DMS79 treated with DMSO at 0.1 percent for 48 hours (cell line): ENCODE measurements at places on chromosomes 6 and 20.
A peak's percentile ranks its signal among the peaks of the same experiment; 100 is the strongest.

DNA sequence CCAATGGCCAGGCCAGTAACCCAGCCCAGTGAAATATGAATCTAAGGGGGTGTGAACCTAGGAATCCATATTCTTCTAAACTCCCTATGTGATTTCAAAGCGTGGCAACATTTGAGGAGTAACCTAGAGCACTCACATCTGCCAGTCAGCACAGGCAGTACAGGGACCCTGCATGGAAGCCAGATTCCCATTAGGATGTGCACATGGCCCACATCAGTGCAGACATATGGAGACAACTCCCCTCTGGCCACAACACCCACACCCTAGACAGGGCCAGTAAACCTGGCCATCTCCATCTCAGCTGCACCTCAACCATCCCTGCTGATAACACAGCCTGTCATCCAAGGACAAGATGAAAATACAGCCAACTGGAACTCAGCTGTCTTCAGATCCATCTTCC lies 56.5 kb downstream of the KIF16B start:
- DNase-seq: no peak

GRCh38 chr6:119276211-119276610 lies 73.3 kb downstream of the MAN1A1 start:
- DNase-seq: no peak

DNA sequence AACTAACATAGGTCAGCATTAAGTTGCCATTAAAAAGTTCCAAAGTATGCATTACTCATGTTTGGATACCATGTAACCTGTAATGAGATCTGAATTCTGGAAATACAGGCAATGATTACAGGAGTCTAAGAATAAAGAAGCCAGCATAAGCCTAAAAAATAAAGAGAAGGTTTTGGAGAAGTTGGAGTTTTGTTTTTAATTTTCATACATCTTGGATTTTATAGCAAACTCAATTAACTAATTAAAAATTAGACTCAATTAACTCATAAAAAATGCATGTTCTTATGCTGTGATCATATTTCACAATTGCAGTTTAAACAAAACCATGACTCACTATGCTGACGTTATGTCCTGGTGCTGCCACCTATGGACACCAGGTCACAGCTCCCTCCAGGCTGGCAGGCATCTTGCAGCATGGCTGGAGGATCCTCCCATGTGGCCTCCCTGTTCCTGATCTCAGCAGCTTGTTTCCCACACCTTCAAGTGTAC lies 648.8 kb upstream of the AGPAT4 start:
- no peak for DNase-seq

GRCh38 chr6:134238960-134239795 lies 78.7 kb downstream of the SGK1 start:
- DNase-seq: no peak

- no peak for DNase-seq
These were observed 69.0 kb downstream of the TCP11 start for GRCh38 chr6:35072051-35072697.

DNA sequence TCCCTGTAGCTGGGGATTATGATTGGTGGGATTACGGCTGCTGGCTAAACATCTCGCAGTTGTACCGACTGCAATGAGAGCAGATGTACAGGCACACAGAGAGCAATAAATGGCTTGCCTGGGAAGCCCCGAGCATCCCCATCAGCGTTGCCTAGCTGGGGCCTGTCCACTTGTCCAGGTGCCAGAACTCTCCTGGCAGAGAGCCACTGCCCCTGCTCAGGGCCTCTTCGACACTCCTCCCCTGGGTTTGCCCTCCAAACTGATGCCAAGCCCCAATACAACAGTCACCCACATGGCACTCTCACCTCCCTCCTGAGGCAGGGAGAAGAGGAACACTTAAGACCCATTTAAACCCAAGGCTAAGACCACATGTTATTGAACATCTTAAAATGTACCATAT lies 715.1 kb downstream of the PTPRT start:
- DNase-seq: peak; percentile 35

- DNase-seq: no peak
These were observed 291.3 kb upstream of the PRDM1 start for GRCh38 chr6:105794870-105795269.

DNA sequence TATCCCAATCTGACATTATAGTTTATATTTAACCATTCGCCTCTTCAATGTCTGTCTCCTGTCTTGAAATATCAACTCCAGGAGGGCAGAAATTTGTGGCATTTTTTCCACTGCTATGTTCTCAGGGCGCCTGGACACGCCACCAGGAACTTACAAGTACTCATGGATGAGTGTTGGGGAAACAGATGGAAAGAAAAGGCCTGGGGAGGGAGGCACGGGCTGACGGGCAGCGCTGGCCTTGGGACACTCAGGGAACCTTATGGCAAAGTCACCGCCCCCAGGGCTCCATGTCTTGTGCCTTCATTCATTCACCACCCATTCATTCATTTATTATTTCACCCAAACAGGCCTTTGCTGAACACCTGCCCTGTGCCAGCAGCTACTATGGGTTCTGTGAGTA lies 222.9 kb downstream of the PREX1 start:
- no peak for DNase-seq

DNA sequence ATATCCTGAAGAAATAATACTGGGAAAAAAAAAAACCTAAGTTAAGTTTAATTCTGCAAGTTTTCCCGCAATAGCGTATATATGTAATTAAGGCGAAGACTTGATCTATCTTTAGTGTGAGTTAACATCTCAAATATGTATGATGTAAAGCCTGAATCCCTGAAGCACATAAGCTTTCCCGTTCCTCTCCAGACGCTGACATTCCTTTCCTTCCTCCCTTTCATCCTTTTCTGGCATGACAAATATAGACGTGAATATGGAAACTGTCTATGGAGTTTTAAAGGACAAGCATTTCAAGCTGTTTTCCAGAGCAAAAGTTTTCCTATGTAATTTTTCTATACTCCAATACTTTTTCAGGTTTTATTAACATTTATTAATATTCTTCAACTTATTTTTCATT lies 637.0 kb downstream of the COL12A1 start:
- DNase-seq: no peak

- DNase-seq: no peak
These were observed 79.3 kb upstream of the PMEPA1 start for GRCh38 chr20:57788936-57789613.

GRCh38 chr20:56636716-56637115 lies 7.6 kb downstream of the TFAP2C start:
- no peak for DNase-seq

- DNase-seq: no peak
These were observed 201.0 kb upstream of the STXBP5 start for GRCh38 chr6:147003186-147003585.

DNA sequence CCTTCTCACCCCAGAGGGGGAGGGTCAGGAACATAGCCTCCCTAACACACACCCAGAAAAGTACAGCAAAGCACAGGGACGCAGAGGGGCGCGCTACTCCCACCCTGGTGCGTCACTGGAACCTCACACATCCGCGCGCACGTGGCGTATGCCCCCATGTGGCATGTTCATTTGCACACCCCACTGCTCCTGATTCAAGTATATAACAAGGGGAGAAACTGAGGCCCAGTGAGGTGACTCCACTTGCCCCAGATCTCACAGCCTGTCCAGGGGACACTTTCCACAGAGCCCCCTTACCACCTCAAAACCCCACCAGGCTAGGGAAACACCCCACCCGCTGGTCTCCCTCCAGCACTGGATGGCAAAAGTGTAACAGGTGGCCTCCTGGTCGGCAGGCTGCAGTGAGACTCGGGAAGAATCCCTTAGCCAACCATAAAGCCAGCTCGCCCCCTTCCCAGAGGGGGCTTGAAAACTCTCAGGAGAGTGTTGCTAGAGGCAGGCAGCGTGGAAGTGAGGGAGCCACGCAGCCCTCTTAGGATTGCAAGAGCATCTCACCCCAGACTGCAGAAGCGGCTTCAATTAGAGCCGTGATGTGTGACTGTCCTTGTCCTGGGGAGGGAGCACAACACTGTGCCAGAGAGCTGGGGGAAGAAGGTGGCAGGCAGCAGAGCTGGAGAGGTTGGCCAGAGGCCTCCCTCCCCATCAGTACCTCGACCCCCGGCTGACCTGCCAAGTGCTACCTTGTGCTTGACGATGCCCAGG lies at the start of gene GRM4:
GRM4 (minus strand) TSS at position 67 of the 762 bp plus-strand sequence. CDS start 12,591 bp downstream, outside the sequence.
- DNase-seq: peak; percentile 60

- DNase-seq: no peak
These were observed 121.5 kb upstream of the RIPOR2 start for GRCh38 chr6:25057111-25057905.

- DNase-seq: no peak
These were observed 2.2 kb upstream of the NEU1 start for GRCh38 chr6:31864818-31865204.

DNA sequence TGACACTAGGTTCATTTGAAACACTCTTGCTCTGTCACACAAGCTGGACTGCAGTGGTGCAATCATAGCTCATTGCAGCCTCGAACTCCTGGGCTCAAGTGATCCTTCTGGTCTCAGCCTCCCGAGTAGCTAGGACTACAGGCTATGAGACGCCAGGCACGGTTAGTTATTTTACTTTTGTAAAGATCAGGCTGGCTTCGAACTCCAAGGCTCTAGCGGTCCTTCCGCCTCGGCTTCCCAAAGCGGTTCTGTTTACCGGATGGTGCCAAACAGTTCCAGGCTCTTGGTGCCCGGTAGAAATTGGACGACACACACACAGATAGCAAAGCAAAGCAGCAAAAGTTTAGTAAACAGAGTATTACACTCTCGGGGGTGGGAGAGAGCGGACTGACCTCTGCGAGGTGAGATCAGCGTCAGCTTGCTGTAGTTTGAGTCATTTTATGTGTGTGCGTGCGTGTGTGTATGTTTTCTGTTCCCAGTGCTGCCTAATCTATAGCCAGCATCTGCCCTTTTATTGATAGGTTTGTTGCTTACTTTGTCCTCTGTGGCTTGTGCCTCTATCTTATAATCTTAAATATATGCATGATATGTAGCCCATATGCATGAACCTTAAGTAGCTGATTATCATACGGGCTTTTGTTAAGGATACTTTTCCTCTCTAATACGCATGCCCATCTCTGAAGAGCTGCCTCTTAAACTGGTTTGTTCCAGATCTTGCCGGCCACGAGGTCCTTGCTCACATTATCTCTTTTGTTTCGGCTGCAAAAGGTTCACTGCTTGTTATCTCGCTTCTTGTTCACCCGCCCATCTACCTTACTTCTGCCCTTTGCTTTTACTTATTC lies 75.2 kb downstream of the OR2B2 start:
- DNase-seq: peak; percentile 77

GRCh38 chr20:63100174-63100925 lies 93.6 kb upstream of the BHLHE23 start:
- no peak for DNase-seq
